BJ (cell line): ENCODE measurements at places on chromosomes 5 and 9.

GRCh38 chr5:163458778-163459385, 1.0 kb downstream of the NUDCD2 start:
- DNase-seq: no peak

- DNase-seq: no peak
Observed at GRCh38 chr5:118146824-118147223, 841.5 kb downstream of the DTWD2 start.

GRCh38 chr5:43573058-43573457, 16.2 kb upstream of the PAIP1 start:
- DNase-seq: no peak

- DNase-seq: no peak
Observed at GRCh38 chr5:96904054-96904931, 28.0 kb downstream of the ERAP2 start.

DNA sequence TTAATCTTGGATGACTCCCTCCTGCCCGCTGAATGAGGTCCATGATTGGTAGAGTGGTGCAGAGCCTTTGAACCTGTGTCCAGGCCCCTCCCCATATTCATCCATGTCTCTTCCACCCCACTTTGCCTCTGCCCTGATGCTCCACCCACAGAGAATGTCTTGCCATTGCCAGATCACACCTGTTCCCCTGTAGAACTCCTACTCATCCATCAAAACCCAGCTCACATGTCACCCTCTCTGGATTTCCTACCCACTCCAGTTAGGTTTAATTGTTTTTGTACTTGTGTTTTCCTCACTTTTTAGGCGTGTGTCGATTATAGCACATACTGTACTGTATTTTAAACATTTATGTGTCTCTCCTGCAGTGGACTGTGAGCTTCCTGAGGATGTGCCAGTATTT, 107.0 kb upstream of the CTSL start:
- no peak for DNase-seq

DNA sequence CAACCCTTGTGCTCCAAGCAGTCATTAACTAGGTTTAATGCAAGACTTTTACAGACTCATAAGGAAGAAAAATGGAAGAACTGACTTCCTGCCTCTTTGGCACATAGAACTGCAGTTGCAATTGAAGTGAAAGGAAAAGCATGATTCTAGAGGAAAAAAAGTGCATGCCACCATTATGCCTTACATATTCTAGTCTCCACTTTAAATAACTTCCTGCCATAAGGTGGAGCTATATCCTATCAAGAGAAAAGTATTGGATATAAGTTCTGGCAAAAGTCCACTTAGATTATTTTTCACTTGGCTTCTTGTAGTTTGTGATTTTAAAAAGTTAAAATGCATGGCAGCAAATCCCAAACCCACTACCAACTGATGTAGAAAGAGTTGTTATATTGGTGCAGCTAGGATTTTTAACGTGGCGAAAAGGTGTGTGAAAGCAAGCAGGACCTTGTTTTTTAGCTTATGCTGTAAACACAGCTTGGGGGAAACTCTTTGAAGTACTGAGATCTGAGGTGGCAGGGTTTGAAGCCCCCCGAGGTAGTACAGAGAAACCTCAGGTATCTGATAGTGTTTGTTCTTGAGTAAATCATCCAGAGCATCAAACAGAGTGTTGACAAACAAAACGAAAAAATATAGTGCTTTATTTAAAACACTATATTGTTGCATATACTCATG, 117.9 kb downstream of the ANXA1 start:
- no peak for DNase-seq

DNA sequence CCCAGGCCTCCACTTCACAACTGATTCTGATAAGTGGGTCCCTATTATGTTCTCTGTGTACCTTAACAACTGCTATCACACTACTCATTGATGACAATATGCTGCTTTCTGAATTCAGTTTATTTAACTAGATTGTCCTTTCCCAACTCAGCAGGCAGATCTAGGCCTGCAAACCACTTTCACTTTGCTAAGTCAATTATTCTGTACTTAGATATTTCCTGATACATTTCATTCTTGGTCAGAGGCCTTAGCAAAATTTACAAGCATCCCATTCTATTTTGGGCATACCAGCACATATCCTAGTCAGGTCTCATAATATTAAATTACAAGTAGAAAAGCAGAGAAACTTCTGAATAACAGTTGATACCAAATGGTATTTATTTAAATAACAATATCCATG, 235.7 kb upstream of the HAPLN1 start:
- no peak for DNase-seq

DNA sequence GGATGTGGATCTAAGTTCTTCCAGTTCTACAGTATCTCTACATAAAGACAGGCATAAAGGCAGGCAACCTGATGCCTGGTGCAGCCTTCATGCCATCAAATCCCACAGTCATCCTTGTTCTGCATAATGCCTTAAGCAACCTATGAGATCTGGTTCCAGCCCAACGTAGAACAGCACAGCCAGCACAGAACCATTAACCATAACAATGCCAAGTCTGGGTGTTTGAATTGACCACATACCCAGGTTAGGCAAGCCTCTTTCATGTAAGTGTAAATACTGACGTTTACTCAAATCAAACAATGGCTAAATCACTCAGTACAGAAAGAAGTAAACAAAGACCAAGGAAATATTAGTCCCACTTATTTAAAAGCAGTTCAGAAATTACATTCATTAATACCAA, 195.0 kb downstream of the ADAMTSL1 start:
- DNase-seq: no peak

- no peak for DNase-seq
Observed at GRCh38 chr5:174347183-174347582, 301.7 kb downstream of the NSG2 start.

DNA sequence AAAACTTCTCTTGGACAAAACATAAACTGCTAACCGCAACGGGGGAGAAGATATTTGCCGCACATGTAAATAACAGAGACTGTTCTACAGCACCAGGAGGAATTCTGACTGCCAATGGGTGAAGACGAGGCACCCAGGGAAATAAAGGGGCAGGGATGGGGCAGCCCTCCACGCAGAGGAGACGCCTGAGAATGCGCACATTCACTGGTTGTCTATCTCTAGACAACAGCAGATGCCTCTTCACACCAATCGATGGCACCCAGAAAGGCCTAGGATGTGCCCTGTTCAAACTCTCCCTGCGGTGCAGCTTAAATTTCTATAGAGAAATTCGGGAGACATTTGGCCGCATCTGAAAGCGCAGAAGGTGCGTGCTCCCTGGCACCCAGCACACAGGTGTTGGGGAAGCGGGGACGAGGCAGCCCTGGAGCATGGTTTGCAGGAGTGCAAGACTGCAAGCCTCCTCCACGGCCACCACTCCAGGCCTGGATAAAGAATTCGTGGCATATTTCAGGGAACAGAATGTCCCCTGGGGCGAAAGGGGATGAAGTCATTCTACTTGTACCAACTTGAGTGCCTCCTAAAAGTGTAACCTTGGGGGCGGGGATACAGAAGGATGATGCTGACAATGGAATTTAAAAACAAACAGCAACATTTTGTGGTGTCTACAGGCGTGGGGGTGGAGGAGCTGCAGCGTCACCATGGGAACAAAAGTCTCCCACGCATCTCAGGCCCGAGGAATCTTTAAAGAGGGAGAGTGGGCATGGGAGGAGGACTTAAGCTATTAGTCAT, 6.3 kb upstream of the IRX2 start:
- DNase-seq: peak; percentile 96

DNA sequence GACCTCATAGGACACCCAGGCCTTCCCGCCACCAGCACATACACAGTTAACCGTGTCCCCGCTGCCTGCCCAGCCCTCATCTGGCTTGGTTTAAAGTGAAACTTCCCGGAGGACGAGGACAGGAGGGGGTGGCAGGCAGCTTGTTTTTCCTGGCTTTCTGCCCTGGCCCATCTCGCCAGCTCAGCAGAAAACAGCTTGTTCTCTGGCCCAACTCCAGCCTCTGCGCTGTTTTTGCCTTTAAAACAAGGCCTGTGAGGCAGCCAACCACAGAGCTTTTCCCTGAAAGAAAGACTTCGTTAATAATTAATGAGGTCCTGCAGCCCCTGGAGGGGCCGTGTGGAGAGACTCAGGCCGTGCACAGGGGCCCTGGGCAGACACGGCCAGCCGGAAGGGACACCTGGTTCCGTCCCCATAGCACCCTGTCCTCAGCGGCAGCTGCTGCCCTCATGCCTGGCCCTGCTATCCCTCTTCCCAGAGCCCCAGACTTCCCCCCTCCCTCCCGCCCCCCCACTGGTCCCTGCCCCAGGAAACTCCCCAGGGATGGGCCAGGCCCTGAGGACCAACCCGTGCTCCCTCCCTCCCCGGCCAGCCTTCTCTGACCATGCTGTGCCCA, 108.7 kb downstream of the RXRA start:
- DNase-seq: peak; percentile 74

GRCh38 chr5:125602184-125602583, 821.0 kb upstream of the GRAMD2B start:
- no peak for DNase-seq

- no peak for DNase-seq
Observed at GRCh38 chr9:6641561-6641960, 4.0 kb downstream of the GLDC start.

DNA sequence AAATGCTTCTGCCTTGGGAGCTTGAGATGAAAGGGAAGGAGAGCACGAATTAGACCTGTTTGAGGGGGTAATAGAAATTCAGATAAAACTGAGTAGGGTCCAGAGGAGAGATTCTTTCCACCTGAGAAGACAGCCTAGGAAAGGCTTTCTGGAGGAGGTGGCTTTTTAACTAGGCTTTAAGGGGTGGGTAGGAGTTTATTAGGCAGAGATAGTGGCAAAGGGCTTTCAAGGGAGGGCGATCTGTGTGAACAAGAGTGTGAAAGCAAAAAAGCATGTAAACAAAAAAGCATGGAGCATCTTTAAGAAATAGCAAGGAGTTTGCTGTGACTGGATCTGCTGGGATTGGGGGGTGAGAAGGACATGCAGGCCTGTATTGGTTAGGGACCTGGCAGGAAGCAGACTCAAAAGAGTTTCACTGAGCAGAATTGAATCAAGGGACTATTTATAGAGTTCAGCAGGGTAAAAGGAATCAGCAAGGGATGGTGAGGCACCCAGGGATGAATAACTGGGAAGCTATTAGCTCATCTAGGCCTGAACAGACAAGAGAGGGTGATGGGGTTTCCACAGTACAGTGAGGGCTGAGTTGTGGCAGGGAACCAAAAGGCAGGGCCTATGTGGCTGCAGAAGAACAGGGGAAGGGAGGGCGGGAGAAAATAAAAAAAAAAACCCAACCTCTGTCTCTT, 18.8 kb downstream of the SLC1A1 start:
- peak; percentile 61 for DNase-seq

DNA sequence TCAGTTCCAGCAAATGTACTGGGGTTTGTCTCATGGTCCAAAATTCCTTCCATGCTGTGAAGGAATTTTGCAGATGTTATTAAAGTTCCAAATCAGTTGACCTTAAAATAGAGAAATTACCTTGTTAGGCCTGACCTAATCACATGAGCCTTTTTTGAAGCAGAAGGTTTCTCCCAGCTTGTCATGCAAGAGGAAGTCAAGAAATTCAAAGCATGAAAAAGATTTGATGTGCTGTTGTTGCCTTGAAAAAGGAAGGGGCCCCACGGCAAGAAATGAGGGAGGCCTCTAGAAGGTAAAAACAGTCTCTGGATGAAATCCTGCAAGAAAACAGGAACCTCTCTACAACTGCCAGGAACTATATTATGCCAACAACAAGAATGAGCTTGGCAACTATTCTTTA, 24.2 kb upstream of the HAPLN1 start:
- DNase-seq: no peak

DNA sequence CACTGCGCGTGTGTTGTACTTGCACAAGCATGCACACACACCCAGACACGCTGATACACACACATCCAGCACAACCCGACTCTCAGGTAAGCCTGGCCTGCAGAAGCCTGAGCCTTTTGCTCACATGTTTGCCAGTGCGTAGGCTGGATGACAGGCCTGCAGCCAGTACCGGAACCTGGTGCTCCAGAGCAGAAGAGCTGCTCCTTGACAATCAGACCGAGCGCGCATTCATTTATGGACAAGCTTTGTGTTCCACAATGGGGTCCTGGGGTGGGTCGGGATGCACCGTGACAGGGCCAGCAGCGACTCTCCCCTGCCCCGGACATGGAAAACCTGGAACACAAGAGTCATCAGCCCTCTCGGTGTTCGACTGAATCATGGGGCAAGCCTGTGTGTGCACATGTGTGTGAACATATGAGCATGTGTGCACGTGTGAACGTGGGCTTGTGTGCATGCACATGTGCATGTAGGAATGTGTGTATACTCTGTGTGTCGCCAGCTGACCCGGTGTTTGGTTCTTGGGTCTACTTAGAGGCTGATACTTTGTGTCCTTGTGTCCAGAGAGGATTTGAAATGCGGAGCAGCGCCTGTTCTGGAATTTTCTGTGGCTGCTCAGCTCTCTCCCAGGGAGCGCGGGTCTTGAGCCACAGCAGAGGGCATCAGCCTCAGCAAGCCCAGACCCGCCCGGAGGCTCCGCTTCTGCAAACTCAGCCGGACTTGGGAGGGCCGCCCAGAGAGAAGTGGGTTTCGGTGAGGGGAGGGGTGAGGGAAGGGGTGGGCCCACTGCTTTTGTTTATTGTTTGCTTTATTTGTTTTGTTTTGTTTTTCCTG, 32.2 kb downstream of the IRX4 start:
- DNase-seq: no peak

GRCh38 chr9:10614196-10614800, 1.5 kb upstream of the PTPRD start:
- no peak for DNase-seq

GRCh38 chr5:138719811-138720210, 33.4 kb upstream of the CTNNA1 start:
- DNase-seq: no peak

- DNase-seq: no peak
Observed at GRCh38 chr9:76405868-76406267, 11.6 kb upstream of the RFK start.

DNA sequence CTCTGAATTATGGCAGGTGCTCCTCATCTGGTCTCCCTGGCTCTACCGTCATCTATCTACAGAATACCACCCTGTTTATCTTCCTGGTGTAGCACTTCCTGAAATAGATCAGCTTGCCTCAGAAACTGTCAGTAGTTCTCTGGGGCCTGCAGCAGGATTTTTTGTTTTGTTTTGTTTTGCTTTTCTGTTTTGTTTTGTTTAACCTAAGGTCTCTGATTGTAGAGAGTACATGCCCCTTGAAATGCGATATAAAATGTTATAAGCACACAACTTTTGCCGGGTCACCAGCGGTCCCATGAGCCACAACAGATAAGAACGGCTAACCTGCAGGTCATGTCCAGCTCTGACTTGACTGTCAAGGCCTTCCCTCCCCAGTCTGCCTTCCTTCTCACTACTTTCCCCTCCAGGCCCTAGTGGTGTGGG, 26.6 kb upstream of the CREBRF start:
- no peak for DNase-seq
